ENCODE measurements at places on chromosomes 6 and 20.

DNA sequence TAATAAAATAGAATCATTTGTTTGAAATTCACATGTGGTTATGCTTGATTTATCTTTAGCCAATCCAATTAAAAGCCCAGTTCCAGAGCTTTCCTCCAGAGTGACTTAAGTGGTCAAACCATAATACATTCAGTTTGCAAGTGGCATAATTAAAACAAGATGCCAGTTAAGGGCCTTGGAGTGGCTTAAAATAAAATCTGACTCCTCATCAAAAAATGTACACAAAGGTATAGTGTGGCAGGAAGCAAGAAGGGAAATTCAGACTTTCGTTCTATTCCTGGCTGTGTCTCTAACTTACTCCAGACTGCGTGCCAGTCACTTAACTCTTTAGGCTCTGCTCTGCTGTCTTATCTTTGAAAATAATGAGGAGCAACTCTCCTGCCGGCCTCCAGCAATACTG, 251.3 kb upstream of the PRND start:
- peak; percentile 93 for DNase-seq

- DNase-seq = peak; percentile 58
These were observed 97.5 kb downstream of the PSMG4 start for GRCh38 chr6:3356056-3356823.

DNA sequence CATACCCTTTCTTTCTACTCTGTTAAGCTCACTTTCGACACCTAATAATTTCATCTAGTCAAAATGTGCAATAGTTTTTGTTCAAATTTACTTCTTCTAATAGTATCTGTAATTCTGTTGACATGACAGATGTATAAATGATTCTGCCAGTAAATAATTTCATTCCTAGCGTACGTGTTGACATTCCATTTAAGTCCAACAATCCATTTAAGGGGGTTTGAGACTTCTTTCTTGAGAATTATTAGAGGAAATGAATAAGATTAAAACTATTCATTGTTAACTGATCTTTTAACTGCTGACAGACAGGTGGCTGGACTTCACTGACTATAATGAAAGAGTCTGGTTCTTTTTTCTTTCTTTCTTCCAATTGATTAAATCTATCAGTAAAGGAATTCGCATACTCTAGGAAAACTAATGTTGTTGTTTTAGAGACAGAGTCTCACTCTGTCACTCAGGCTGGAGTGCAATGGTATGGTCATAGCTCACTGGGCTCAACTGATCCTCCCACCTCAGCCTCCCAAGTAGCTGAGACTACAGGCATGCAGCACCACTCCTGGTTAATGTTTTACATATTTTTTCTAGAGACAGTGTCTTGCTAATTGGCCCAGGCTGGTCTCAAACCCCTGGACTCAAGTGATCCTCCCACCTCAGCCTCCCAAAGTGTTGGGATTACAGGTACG, 55.9 kb downstream of the MAP3K5 start:
- DNase-seq = peak; percentile 54

DNA sequence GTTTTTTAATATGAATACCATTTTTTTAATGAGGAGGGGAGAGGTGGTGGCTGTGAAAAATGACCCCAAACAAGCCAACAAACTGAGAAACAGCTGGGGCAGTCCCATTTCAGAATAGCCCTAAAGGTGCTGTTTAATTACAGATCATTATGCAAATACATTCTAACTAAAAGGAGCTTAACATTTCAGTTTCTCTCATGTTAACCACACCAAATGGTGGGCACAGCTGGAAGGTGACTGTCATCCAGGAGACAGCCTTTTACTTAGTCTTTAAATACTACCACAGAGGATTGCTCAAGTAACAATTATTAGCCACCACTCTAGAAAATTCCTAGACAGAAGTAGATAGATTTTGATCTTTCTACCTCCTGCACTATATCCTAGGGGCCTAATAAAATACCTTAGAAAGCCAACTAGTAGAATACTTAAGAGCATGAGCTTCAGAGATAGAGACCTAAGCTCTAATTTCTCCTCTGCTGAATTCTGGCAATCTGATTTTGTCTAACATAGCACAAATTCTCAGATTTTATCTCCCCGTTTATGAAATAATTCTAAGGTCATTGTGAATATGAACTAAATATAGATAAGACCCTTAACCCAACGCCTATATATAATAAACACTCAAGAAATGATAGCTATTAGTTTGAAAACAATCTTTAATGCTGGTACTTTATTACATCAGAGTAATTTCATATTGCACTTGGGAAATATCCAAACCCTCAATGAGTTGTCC, 615.1 kb upstream of the NRSN1 start:
- DNase-seq = no peak

Data from fibroblast of skin of abdomen (primary cell).